ENCODE measurements at places on chromosomes 11 and 22. TPM values are rescaled to one million over a fixed set of nuclear protein-coding genes. Genes with fewer than 3 reads are reported as not detected.

Gene FAM227A
- total RNA-seq: 1.6 TPM

Gene SMARCB1
- total RNA-seq: 17.4 TPM

Gene CRYAB
- 12.7 TPM for total RNA-seq

Gene PRSS23
- total RNA-seq: 252 TPM

Gene PARVG
- not detected for total RNA-seq

Gene PATL1
- 4.1 TPM for total RNA-seq

Gene AGBL2
- 0.83 TPM for total RNA-seq

Gene PGA4
- total RNA-seq: not detected

Gene OR5A1
- total RNA-seq: not detected

Gene MYO18B
- total RNA-seq: under 0.01 TPM

Gene OR2AT4
- not detected for total RNA-seq

Gene KCNE3
- total RNA-seq: 18.1 TPM

Gene PTPRCAP
- total RNA-seq: not detected

Gene OR2D2
- total RNA-seq: 0.18 TPM

Gene C22orf42
- not detected for total RNA-seq

Gene GTSE1
- 0.57 TPM for total RNA-seq

Gene ANO5
- 0.18 TPM for total RNA-seq

Gene CHRNA10
- total RNA-seq: 0.83 TPM

Gene GRIA4
- total RNA-seq: under 0.01 TPM

Gene MS4A14
- total RNA-seq: not detected

Gene LRRC74B
- not detected for total RNA-seq

Gene TSPAN4
- total RNA-seq: 155 TPM

Gene TMEM121B
- under 0.01 TPM for total RNA-seq

Gene GTPBP1
- total RNA-seq: 26.4 TPM

Gene PIH1D2
- 1.5 TPM for total RNA-seq

Gene SUSD2
- total RNA-seq: 2.8 TPM

Gene RASGRP2
- 0.71 TPM for total RNA-seq

Gene OR51B5
- total RNA-seq: 0.18 TPM

Gene RAB36
- 2.4 TPM for total RNA-seq

Gene KREMEN1
- total RNA-seq: 15.4 TPM

Gene POU2AF1
- not detected for total RNA-seq

Gene LIF
- total RNA-seq: 17.3 TPM

Gene SCGB1C1
- total RNA-seq: not detected

Gene ANO1
- total RNA-seq: 0.14 TPM

Gene KDM4E
- total RNA-seq: not detected

Gene PKP3
- total RNA-seq: 1.6 TPM

Gene CD3D
- not detected for total RNA-seq

Gene DAGLA
- 1.3 TPM for total RNA-seq

Gene KRTAP5-2
- total RNA-seq: not detected

Gene SMTNL1
- not detected for total RNA-seq

Gene APOBEC3C
- total RNA-seq: 5.6 TPM

Gene MMP8
- under 0.01 TPM for total RNA-seq

Gene PIK3C2A
- 44.2 TPM for total RNA-seq

Gene TSPAN32
- under 0.01 TPM for total RNA-seq

Gene ATP6V1E1
- 176 TPM for total RNA-seq

Gene CNTF
- 1.2 TPM for total RNA-seq

Gene DLG2
- total RNA-seq: 0.85 TPM

Gene C11orf86
- total RNA-seq: 0.28 TPM

Gene POU2AF2
- total RNA-seq: not detected

Gene TRIM6
- 4.6 TPM for total RNA-seq

Gene TECTA
- 0.28 TPM for total RNA-seq

Gene DDIAS
- 0.65 TPM for total RNA-seq
